Activated naive CD4-positive, alpha-beta T cell treated with anti-CD3 and anti-CD28 coated beads for 36 hours (primary cell): ENCODE measurements at places on chromosomes 3 and 15. TPM values are rescaled to one million over a fixed set of nuclear protein-coding genes. Genes with fewer than 3 reads are reported as not detected.

GRCh38 chr15:64944961-64945360, 33.3 kb downstream of the ANKDD1A start:
- no peak overlapping the region for H3K4me3 ChIP-seq
- no peak overlapping the region for H3K27ac ChIP-seq
- no peaks in the 10 kb centered on the region for H3K27me3 ChIP-seq
- DNase-seq = no peak
- no peaks in the 10 kb centered on the region for H3K4me1 ChIP-seq
- H3K36me3 ChIP-seq = no peaks in the 10 kb centered on the region

DNA sequence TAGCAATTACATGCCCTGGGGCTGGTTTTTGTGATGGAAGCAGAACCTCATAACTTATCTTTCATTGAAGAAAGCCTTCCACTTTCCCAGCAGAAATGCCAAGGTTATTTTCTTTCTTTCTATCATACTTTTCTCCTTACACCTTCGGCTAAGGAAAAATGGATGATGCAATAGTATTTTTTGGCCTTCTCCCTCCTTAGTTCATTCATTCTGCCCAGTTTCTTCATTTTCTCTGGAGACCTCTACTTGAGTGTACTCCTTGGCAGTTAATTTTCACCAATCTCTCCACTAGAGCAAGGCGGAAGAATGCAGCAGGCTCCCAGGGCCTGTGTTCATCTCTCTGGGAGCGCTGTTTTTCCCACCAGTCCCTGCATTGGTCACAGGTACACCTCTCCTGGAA, 7.6 kb upstream of the P2RY1 start:
- H3K27me3 ChIP-seq = no peaks in the 10 kb centered on the region
- H3K27ac ChIP-seq = no peak overlapping the region
- no peaks in the 10 kb centered on the region for H3K4me1 ChIP-seq
- DNase-seq = no peak
- no peaks in the 10 kb centered on the region for H3K36me3 ChIP-seq

The ERC2 gene
- total RNA-seq = not detected

The TFRC gene
- 436 TPM for total RNA-seq

The MRPS11 gene
- 50.3 TPM for total RNA-seq

GRCh38 chr15:93232845-93233244, 143.8 kb upstream of the RGMA start:
- H3K27me3 ChIP-seq = peaks cover 16% of the 10 kb centered on the region
- H3K36me3 ChIP-seq = no peaks in the 10 kb centered on the region
- H3K27ac ChIP-seq = no peak overlapping the region
- DNase-seq = no peak

The SPSB4 gene
- total RNA-seq = not detected

The CLDN18 gene
- not detected for total RNA-seq
